GM23338 (cell line): ENCODE measurements at places on chromosomes 3 and 15. TPM values are rescaled to one million over a fixed set of nuclear protein-coding genes. Genes with fewer than 3 reads are reported as not detected.

PIF1 gene
- polyA plus RNA-seq, result 106 and 116 TPM in 2 replicates

FGF7 gene
- 0.08 TPM in 1 of 2 replicates, not detected in the other for polyA plus RNA-seq

FBXO40 gene
- 0.05 TPM in 1 of 2 replicates, not detected in the other for polyA plus RNA-seq

- H3K4me3 ChIP-seq, result peak overlapping the region; percentile 55
- peaks cover 13% of the 10 kb centered on the region for H3K4me1 ChIP-seq
- H3K27me3 ChIP-seq, result peaks cover 33% of the 10 kb centered on the region
- no peaks in the 10 kb centered on the region for H3K36me3 ChIP-seq
Observed at GRCh38 chr15:41659190-41659589, 1.0 kb upstream of the MGA start.

GRCh38 chr3:98972155-98972554 lies 70.7 kb upstream of the DCBLD2 start:
- no peak overlapping the region for H3K27ac ChIP-seq
- H3K4me1 ChIP-seq, result no peaks in the 10 kb centered on the region
- H3K36me3 ChIP-seq, result no peaks in the 10 kb centered on the region; the same call in 1 of the 2 replicates
- H3K4me3 ChIP-seq, result no peak overlapping the region
- DNase-seq, result no peak
- H3K27me3 ChIP-seq, result no peaks in the 10 kb centered on the region

DNA sequence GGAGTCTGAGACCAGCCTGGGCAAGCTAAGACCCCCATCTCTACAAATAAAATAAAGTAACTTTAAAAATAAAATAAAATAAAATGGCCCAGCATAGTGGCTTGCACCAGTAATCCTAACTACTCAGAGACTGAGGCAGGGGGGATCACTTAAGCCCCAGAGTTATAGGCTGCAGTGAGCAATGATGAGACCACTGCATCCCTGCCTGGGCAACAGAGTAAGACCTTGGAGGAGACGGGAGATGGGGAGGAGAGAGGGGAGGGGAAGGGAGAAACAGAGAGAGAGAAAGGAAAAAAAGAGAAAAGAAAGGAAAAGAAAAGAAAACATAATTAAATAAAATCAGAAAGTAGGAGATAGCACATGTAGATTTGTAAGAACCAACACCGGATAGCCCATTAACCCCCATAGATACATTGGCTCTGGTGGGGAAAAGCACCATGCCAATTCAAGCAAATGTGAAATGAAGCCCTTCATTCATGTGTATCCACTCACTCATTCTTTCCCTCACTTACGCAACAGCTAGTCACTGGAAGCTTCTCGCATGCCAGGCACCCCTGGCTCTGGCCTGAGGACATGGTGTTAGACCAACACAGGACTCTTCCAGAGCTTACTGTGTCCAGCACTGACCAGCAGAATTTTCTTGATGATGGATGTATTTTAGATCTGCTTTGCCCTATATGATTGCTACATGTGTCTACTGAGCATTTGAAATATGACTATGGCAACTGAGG lies 183.2 kb downstream of the MAGI1 start:
- H3K27me3 ChIP-seq, result no peaks in the 10 kb centered on the region
- 0 out of 2 replicates have a peak overlapping the region, but pooled peaks have one; percentile 15 for H3K27ac ChIP-seq
- DNase-seq, result peak; percentile 17
- no peak overlapping the region for H3K4me3 ChIP-seq
- H3K36me3 ChIP-seq, result no peaks in the 10 kb centered on the region

IGDCC3 gene
- polyA plus RNA-seq, result 15.3 and 16.4 TPM in 2 replicates

DNA sequence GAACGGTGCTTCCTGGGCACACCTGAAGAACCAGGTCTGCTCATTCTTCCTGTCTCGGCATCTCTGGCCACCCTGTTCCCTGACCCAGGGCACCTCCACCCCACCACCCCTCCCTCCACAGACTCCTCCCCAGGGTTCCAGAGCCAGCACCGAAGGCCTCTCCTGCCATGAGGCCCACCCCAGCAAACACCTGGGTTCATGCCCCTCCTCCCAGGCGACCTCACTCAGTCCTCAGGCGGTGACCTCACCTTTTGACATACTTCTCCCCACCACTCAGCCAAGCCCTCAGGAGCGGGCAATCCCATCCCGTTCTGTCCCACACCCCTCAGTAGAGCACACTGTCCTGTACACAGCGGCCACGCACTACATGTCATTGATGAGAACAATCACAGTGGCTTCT lies 72.3 kb downstream of the RPN1 start:
- no peak overlapping the region for H3K27ac ChIP-seq
- no peak overlapping the region for H3K4me3 ChIP-seq

ACKR4 gene
- 0.26 TPM in 1 of 2 replicates, not detected in the other for polyA plus RNA-seq

CA12 gene
- polyA plus RNA-seq, result 2.7 and 2.9 TPM in 2 replicates

- H3K36me3 ChIP-seq, result no peaks in the 10 kb centered on the region
- H3K4me1 ChIP-seq, result peaks cover 6% of the 10 kb centered on the region; the same call in 1 of the 2 replicates
- H3K4me3 ChIP-seq, result no peak overlapping the region
- H3K27ac ChIP-seq, result no peak overlapping the region
- DNase-seq, result no peak
Observed at GRCh38 chr3:111781561-111782446, 77.3 kb upstream of the PHLDB2 start.

IL16 gene
- polyA plus RNA-seq, result 0.16 and 0.29 TPM in 2 replicates

KIF7 gene
- polyA plus RNA-seq, result 4.3 and 4.6 TPM in 2 replicates

ALPK3 gene
- 3.7 and 4.3 TPM in 2 replicates for polyA plus RNA-seq

- H3K27me3 ChIP-seq, result no peaks in the 10 kb centered on the region
- H3K4me1 ChIP-seq, result no peaks in the 10 kb centered on the region
- no peak for DNase-seq
- H3K36me3 ChIP-seq, result no peaks in the 10 kb centered on the region
- no peak overlapping the region for H3K4me3 ChIP-seq
Observed at GRCh38 chr3:190826018-190826417, 36.5 kb downstream of the GMNC start.

DNA sequence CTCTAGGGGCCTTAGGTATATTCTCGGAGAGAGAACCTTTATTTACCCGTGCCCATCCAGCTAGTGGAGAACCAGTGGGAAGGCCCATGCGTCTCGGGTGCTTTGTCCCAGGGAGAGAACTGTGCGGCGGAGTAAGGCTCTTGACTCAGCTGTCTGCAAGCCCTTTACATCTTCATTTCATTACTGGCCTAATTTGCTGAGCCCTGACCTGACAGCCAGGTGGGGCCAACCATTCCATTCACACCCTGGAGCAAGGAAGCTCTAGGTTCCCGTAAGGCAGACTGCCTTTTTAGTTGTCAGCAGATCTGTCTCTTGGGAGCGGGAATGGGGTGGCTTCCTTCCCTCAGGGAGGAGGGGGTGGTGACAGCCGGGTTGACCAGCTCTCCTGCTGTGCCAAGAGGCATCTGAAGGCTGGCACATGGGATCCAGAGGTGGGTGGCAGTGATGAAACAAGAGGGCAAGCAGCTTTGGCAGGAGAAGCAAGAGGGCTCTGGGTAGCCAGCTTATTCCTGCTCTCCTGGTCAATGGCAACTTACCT lies 36.4 kb downstream of the SV2B start:
- no peak overlapping the region for H3K4me3 ChIP-seq
- H3K4me1 ChIP-seq, result no peaks in the 10 kb centered on the region
- no peak overlapping the region for H3K27ac ChIP-seq
- DNase-seq, result no peak
- no peaks in the 10 kb centered on the region for H3K36me3 ChIP-seq

TMIE gene
- polyA plus RNA-seq, result 0.70 and 0.84 TPM in 2 replicates

GRCh38 chr15:63110428-63111026 lies 11.1 kb upstream of the LACTB start:
- H3K27me3 ChIP-seq, result no peaks in the 10 kb centered on the region
- H3K36me3 ChIP-seq, result no peaks in the 10 kb centered on the region
- H3K4me3 ChIP-seq, result no peak overlapping the region
- H3K4me1 ChIP-seq, result no peaks in the 10 kb centered on the region
- H3K27ac ChIP-seq, result no peak overlapping the region

- peak overlapping the region; percentile 35; the same call in 1 of the 2 replicates for H3K27ac ChIP-seq
- no peaks in the 10 kb centered on the region for H3K27me3 ChIP-seq
- peak; percentile 40 for DNase-seq
- peaks cover 59% of the 10 kb centered on the region for H3K4me1 ChIP-seq
Observed at GRCh38 chr3:31946484-31947081, 34.5 kb downstream of the OSBPL10 start.

DNA sequence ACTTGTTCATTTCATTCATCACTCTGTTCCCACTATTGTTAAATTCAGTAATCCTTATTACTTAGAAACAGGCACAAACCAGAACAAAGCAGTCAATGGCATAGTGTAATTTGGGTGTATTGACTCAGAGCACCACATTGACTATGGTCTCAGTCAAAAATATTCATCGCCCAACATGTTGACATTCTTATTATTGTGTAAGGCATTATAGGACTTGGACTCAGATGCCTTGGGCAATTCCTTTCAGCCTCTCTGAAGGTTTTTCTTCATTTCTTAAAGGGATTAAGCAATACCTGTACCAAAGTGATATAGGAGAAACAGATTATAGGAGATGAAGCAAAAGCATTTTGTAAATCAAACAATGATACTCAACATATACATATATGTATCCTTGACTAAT lies 114.7 kb upstream of the BHLHE40 start:
- peaks cover 8% of the 10 kb centered on the region; the same call in 1 of the 2 replicates for H3K4me1 ChIP-seq
- peaks cover 26% of the 10 kb centered on the region for H3K27me3 ChIP-seq
- H3K4me3 ChIP-seq, result no peak overlapping the region
- no peak overlapping the region for H3K27ac ChIP-seq
- DNase-seq, result no peak

- no peak for DNase-seq
- H3K4me3 ChIP-seq, result no peak overlapping the region
- no peaks in the 10 kb centered on the region for H3K27me3 ChIP-seq
- no peak overlapping the region for H3K27ac ChIP-seq
Observed at GRCh38 chr15:36332301-36332700, 247.1 kb upstream of the CDIN1 start.

TBC1D21 gene
- not detected in 2 replicates for polyA plus RNA-seq

SLC12A1 gene
- 0.52 and 0.57 TPM in 2 replicates for polyA plus RNA-seq

- peaks cover 76% of the 10 kb centered on the region for H3K4me1 ChIP-seq
- H3K27me3 ChIP-seq, result no peaks in the 10 kb centered on the region
- peak; percentile 44 for DNase-seq
- H3K4me3 ChIP-seq, result peak within 1 kb of the TSS; percentile 6
- H3K27ac ChIP-seq, result no peak within 1 kb of the TSS
- H3K36me3 ChIP-seq, result 0 out of 2 replicates have a peak, but pooled peaks cover 2% of the 10 kb centered on the region
Observed at GRCh38 chr3:150972366-150973071, at the start of gene CLRN1. CLRN1 (minus strand) TSS chr3:150972727; CDS start chr3:150972708, 19 bp downstream.

DNA sequence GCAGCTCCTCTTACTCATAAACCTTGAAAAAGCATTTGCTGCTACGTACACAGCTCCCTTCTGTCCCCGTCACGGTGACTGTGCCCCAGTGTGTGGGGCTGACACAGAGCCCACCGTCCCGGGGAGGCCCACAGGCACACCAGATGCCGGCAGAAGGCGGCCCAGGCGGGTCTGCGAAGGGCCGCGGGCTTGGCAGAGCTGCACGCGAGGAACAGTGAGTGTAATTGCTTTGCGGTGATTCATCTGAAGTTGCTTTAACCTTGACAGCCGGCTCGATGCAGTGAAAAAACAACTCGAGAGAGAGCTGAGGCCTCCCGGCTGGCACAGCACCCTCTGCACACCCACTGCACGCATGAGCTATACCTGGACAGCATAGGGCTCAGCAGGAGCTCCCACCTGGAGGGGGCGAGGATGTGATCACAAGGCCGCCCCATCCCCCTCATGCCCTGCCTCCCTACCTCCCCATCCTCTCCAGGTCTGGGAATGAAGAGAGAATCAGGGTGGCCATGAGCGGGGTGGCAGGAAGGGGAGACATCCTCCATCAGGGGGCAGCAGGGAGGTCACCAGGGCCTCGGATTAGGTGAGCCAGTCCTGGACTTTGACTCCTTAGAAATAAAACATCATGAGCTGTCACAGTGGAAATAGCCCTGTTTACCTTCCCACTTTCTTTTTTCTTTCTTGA lies 172.7 kb downstream of the MEGF11 start:
- H3K27me3 ChIP-seq, result no peaks in the 10 kb centered on the region
- H3K4me1 ChIP-seq, result peaks cover 10% of the 10 kb centered on the region; the same call in 1 of the 2 replicates

CCDC54 gene
- not detected in 2 replicates for polyA plus RNA-seq

GRCh38 chr3:115788921-115789470 lies 165.7 kb downstream of the GAP43 start:
- no peak overlapping the region for H3K4me3 ChIP-seq
- no peaks in the 10 kb centered on the region for H3K27me3 ChIP-seq
- peaks cover 23% of the 10 kb centered on the region for H3K4me1 ChIP-seq
- no peaks in the 10 kb centered on the region for H3K36me3 ChIP-seq

GRCh38 chr15:34132881-34133280 lies 31.0 kb downstream of the PGBD4 start:
- no peaks in the 10 kb centered on the region for H3K36me3 ChIP-seq
- H3K27ac ChIP-seq, result no peak overlapping the region
- DNase-seq, result no peak
- no peak overlapping the region for H3K4me3 ChIP-seq
- no peaks in the 10 kb centered on the region for H3K27me3 ChIP-seq

CACNA2D3 gene
- polyA plus RNA-seq, result 2.1 and 2.2 TPM in 2 replicates

GRCh38 chr3:28316226-28316625 lies 32.3 kb upstream of the ZCWPW2 start:
- no peak overlapping the region for H3K27ac ChIP-seq
- H3K36me3 ChIP-seq, result no peaks in the 10 kb centered on the region
- DNase-seq, result no peak

DNA sequence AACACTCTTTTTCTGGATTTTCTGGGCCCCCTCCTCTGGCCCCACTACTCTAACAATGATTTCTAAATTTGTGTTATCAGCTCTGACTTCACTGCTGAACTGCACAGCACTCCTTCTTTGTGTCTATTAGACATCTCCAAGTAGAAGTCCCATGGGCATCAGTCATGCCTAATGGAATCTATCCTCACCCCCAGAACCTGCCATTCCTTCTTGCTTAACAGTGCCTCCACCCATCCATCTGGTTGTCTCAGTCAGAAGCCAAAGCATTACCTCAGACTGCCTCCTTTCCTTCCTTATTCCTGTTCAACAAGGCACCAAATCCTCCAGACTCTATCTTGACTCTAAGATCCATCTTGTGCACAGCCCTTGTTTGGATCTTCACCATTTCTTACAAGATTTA lies 36.2 kb downstream of the SSR3 start:
- H3K27ac ChIP-seq, result no peak overlapping the region
- H3K27me3 ChIP-seq, result no peaks in the 10 kb centered on the region
- no peak overlapping the region for H3K4me3 ChIP-seq
- no peaks in the 10 kb centered on the region for H3K36me3 ChIP-seq
- DNase-seq, result no peak

GRCh38 chr3:98827221-98827920 lies 64.2 kb downstream of the ST3GAL6 start:
- H3K27me3 ChIP-seq, result no peaks in the 10 kb centered on the region
- peaks cover 16% of the 10 kb centered on the region for H3K36me3 ChIP-seq
- no peak for DNase-seq
- H3K27ac ChIP-seq, result peak overlapping the region; percentile 2; the same call in 1 of the 2 replicates
- no peaks in the 10 kb centered on the region for H3K4me1 ChIP-seq

IQCF5 gene
- polyA plus RNA-seq, result not detected in 2 replicates

DNA sequence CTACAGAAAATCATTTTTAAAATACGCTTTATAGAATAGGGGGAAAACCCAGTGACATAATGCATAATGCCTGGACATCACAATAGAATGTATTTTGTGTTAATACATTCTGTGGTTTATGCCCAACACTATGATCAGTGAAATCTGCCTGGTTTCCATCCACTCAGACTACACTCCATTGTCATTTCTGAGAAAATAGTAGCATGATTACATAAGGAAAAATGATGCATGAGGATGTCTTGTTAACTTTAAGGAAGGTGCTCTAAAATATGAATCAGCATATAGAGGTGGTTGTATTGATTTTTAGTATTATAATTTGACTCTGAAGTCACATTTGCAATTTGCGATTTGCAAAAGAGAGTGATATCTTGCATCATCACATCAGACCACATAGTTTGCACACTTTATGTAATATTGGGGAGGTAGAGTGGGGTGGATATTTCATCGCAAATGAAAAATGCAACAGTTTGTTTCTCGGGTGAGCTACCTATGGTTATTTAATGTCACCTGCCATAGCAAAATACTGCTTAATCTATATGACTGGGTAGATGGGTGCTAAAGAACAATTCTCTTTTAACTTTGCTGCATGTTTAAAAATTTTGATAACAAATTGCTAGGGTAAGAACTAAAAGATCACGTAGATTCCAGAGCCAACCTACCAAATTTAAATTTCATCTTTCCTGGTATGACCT lies 403.9 kb downstream of the IL5RA start:
- DNase-seq, result no peak
- H3K36me3 ChIP-seq, result no peaks in the 10 kb centered on the region
- H3K4me3 ChIP-seq, result no peak overlapping the region
